ENCODE measurements at places on chromosomes 12 and 14.

DNA sequence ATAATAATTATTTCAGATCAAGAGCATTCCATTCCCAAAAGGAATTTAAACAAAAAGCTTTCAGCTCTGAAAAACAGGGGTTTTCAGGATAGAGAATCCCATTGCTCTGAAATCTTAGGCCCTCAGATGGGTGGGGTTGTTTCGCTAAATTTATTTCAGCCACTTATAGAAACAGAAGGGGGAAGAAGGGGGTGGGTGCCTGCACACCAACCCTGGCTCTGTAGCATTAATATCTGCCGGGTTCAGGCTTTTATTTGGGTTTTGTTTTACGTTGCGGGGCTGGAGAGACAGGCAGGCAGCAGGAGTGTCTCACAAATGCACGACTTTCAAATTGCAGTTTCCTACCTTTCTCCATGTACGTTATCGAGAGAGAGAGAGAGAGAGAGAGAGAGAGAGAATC lies 12.5 kb upstream of the ZFP36L1 start:
- DNase-seq = no peak

- DNase-seq = no peak
Measured at GRCh38 chr12:19005257-19005801, 124.2 kb upstream of the PLEKHA5 start.

GRCh38 chr12:24839268-24839791 lies 109.6 kb downstream of the BCAT1 start:
- DNase-seq = no peak

GRCh38 chr14:24908592-24909236 lies 141.2 kb downstream of the STXBP6 start:
- no peak for DNase-seq

DNA sequence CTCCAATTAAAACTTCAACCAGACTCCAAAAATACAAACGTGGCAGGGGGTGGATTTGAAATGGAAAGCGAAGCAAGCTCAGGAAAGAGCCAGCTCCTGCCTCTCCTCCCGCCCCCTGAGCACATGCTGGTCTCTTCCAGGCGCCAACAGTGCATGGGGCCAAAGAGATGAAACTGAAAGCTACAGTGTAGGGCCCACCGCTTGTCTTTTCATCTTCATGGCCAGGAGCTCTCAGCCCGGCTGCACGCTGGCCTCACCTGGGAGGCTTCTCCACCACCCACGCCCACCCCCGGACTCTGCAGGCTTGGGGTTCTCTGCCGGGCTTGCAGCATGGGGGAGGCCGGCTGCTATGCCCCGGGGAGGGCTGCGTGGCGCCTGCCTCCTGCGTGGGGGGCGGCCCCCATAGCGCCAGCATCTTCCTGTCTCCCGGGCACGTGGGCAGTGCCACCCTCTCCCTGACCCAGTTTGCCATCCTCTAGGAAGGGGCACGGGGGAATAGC lies 2.0 kb downstream of the RIMBP2 start:
- DNase-seq = peak; percentile 51

GRCh38 chr12:128570191-128571065 lies 253.3 kb downstream of the SLC15A4 start:
- DNase-seq = no peak

DNA sequence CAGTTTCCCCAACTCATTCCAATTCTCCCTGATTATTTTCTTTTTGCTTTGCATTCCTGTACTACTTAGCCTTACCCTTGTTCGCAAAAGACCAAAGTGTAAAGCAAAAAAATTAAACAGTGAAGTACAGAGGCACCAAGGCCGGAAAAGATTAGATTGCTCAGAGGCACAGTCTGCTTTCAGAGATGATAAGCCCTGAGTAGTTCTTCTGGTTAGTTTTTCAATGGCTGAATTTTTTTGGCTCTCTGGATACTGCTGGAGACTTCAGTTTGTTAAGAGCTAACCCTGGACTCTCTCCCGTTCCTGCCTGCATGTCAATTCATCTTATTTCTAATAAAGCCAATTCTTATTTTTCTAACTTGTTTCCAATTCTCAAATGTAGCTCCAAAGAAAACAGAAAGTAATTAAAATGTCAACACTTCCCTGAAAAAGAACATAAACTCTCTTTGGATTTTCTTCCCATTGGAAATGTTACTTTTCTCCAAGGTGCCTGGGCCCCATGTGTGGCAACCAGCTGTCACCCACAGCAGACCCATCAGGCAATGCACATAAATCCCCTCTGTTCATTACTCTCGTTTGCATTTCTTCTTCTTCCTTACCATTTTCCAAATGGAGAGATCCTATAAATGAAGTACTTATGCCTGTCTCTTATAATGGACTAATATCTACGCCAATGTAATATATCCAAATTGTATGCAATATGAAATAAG lies 142.8 kb downstream of the BTG1 start:
- no peak for DNase-seq

DNA sequence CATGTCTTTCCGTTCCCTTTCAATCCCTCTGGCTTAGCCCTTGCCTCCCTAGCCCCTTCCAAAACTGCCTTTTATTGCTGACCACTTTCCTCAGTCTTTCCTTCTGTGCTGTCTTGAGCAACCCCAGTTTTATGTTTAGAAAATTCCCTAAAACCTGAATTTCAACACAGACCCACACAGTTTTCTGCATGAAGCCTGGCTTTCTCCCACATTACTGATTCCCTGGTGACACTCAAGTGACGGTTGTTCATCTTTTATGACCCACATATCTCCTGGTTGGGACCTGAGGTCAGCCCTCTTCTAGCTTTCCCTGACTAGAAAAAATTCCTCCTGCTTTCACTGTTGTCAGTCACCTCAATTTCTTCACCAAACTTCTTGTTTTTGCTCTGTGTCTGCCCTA lies 21.0 kb downstream of the FGD4 start:
- DNase-seq = no peak

- DNase-seq = no peak
Measured at GRCh38 chr12:74408601-74409166, 129.0 kb upstream of the ATXN7L3B start.

- DNase-seq = no peak
Measured at GRCh38 chr14:32324601-32325000, 4.5 kb upstream of the AKAP6 start.

- no peak for DNase-seq
Measured at GRCh38 chr14:81990312-81990761, 456.7 kb upstream of the SEL1L start.

DNA sequence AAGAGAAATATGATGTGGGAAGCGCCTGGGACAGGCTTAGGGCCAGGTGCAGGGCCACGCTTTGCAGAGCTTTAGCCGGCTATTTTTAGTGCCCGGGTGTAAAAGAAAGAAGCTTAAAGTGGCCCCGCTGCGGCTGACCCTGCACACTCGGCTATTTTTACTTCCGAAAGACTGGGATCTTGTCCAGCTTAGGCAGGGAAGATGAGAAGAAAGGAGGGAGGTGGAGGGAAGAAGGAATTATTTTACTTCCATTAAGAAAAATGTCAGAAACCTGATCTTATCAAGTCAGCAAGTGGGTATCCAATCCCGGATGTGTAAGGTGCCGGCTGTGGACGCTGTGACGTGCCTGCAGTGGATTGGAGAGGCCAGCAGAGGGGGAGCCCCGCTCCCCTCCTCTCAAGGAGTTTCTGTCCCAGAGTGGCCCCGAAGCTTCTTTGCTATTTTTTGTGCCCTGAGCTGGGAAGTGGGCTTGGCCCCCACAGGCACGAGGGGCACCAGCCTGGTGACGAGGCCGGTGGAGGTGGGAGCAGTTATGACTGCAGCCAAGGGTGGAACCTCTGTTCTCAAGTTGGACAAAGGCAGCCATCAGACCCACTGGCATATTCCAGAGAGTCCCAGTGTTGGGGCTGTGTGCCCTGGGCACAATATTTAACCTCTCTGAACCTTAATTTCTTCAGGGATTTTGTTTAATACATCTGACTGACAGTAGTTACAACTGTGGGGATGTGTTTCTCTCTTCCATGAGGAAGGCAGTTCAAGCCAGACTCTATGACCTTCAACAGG lies 97.7 kb downstream of the ESRRB start:
- DNase-seq = no peak

DNA sequence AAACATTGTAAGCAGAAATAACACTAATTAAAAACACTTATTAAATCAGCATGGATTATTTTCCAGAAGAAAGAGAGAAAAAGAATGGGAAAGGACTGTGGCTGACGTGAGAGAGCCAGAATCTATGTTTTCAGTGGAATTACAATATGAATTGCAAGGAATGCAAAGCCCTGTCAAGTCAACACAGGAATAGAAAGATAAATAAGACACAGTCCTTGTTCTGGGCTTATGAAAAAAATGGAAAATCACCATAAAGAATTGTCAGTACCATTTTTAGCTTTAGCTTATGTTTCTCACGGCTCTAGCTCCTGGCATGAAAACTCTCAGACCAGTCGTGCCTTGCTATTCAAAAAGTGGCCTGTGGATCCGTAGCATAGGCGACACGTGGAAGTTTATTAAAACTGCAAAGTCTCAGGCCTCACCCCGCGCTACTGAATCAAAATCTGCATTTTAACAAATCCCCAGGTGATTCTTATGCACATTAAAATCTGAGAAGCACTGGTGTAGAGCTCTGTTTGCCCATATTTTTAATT lies 549.1 kb downstream of the RPS29 start:
- DNase-seq = no peak

GRCh38 chr14:77144412-77145115 lies 3.0 kb upstream of the ZDHHC22 start:
- DNase-seq = no peak

DNA sequence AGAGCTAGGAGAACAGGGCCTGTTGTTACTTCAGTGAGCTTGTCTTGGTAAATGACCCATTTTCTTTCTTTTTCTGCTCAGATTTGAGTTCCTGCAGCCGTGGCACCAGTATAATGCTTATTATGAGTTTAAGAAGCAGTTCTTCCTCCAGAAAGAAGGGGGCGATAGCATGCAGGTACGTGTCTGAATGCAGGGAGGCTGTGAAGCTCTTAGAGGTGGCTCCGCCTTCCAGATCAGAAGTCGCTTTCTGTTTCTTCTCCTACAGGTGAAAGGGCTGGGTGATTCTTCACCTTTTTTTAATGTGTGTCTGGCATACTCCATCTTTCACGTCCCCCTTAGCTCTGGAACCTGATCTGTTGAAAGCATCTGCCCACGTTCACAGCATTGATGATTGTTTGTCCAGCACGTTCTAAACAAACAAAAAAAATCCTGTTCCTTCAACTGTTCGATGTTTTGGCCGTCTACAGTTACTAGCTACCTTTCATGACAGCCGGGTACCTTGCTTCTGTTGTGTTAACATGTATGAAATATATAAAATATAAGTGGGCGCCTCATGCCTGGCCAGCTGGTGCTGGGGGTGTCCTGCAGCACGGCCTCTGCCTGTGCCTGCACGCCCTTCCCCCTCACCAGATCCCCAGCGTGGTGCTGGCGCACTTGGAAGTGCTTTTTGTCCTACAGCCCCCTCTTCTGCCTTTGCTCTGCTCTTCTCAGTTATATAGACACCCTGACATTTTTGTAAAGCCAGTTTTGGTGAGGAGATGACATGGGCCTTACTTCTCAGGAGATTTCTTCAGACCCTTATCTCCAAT lies 44.6 kb downstream of the SFSWAP start:
- no peak for DNase-seq

GRCh38 chr12:32970465-32971110 lies 74.0 kb upstream of the PKP2 start:
- DNase-seq = no peak

DNA sequence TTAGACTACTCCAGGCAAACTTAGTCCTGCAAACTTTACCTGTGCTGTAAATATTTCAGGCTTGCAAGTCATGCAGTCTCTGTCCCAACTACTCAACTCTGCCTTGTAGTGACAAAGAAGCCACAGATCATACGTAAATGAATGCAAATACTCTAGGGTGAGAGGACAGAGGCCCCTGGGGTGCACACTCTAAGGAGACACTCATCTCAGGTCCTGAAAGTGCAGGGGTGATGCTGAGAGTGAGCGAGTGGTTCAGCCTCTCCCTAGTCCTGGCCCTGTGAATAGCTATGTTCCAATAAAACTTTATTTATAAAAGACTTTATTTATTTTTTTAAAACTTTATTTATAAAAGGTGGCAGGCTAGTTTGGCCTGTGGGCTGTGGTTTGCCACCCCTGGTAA lies 34.9 kb downstream of the HCAR2 start:
- no peak for DNase-seq

- DNase-seq = no peak
Measured at GRCh38 chr14:99981806-99982205, 83.4 kb upstream of the EVL start.

DNA sequence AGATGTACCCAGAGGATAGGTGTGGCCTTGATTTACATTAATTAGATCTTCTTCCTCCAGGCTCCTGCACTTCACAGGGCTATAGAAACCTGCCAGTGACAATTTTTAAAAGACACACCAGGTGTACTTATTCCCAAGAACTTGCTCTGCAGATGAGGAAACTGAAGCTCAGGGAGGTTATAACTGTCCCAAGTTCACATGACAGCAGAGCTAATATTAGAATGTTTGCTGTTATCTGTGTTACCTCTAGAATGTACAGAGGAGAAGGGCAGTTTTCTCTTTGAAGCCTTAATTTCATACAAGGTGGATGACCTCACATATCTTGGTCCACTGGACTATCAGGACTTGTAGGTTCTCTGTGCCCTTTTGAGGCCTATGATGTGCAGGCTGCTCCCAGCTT lies 27.7 kb downstream of the RASSF8 start:
- DNase-seq = no peak

DNA sequence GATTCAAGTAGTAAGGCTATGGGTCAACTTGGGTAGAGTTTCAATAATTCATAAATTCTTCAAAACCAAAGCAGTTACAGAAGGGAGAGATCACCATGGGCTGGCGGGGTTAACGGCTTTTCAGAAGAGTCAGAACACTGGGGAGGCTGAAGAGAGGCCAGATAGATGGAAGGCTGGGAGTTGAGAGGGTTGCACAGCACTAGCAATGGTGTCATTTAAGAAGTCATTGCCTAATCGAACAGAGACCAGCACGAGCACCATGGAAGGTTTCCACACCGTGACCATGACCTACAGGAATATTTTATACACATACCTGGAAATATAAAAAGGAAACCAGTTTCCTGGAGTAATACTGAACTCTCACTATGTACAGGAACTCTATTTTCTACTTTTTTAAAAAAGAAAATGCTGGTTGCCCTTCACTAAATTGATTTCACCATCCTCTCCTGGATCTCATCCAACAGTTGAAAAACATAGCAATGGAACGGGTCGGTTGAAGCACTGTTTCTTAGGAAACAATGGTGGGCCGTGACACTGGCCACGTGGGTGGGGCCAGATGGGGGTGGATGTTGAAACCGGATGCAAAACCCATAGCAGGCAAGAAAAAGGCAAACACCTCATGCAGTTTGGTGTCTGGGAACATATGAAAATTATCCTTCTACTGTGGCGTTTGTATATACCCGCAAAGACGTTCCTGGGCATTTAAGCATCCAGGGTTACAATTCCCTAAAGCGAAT lies 38.0 kb upstream of the RIN3 start:
- DNase-seq = peak; percentile 86

GRCh38 chr12:10088955-10089900 lies 9.6 kb downstream of the CLEC1A start:
- no peak for DNase-seq

GRCh38 chr12:65663648-65664047 lies 160.6 kb upstream of the HMGA2 start:
- DNase-seq = no peak

DNA sequence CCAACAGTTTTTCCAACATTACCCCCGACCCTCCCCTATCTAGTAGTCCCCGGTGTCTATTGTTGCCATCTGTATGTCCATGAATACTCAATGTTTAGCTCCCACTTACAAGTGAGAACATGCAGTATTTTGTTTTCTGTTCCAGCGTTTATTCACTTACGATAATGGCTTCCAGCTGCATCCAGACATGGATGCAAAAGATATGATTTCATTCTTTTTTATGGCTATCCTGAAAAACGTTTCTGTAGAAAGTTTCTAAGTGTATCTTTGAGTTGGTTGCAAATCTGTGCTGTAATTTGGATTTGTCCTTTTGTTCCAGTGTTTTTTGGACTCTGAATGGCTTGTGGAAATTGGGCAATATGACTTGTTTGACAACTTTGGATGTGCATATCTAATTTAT lies 11.7 kb downstream of the SP1 start:
- DNase-seq = no peak
